ENCODE measurements at places on chromosomes 3 and 15.

DNA sequence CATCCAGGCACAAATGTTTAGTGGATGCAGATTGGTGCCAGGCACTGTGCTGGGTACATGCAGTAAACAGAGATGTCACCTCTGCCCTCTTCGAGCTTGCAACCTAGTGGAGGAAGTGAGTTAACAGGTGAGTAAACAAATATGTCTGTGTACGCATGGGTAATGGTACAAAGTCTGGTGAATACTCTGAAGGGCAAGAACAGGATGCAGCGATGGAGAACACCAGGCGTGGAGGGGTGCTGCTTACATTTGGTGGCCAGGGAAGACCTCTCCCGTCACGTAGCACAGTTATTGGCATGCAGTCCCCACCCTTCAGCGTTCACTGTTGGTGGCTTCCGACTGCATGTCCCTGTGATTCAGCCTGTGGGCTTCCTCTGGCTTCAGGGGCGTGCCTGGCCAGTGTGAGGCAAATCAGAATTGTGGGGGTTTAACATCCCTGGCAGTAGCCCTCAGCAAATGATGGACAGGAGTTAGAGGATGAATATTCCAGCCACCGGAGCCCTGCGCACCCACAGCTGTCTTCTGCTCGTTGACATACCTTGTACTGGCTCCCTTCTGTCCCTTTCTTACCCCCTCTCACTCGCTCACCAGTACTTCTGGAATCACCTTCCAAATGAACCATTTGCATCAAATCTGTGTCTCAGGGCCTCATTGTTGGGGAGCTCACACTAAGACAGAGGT is 9.1 kb upstream of the HDAC11 start:
- DNase-seq = no peak

GRCh38 chr3:192652727-192653126 is 74.6 kb downstream of the FGF12 start:
- DNase-seq = no peak

GRCh38 chr3:71051893-71052687 is 531.4 kb downstream of the FOXP1 start:
- no peak for DNase-seq

DNA sequence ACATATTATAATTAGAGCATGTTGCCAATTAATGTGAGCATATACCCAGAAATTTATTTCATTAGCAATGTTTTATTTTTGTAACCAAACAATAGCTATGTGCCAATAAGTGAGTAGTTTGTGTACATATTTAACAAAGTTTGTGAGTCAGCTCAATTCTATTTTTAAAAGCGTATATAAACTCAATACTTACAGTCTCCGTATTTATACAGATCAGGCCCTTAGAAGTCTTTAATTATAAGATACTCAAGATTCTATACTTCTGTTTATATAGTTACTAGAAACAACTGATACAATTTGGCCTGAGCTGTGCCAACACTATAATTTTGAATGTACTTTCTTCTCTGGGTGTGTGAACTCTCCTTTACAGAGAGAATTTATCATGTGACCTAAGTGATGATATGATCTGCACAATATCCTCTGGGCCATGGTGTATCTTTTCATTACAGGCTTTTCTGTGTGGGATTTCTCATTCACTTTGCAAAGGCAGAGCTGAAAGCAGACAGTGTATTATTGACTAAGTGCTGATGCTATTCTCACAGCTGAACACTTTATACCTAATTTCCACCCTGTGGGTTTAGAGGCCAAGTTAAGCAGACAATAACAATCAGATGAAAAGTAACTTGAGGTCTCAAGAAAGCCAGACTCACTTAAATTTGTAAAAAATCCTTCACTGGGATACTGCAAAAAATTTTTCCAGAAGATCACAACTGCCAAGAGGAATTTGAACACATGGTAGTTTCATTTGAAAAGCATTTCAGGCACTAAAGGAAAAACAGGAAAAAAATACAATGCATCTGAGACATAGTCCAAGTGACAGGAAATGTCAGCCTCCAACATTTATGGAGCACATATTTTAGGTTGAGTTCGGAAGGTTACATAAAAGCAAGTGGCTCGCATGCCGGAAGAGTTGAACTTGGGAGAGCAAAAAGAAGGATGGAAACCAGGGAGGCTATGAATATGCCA is 277.9 kb upstream of the SEMA6D start:
- no peak for DNase-seq

- DNase-seq = no peak
Observed at GRCh38 chr3:107268469-107268868, 108.8 kb upstream of the CCDC54 start.

All from HFF-Myc (cell line).